CD4-positive, alpha-beta T cell (primary cell): ENCODE measurements at places on chromosomes 2 and 18. TPM values are rescaled to one million over a fixed set of nuclear protein-coding genes. Genes with fewer than 3 reads are reported as not detected.

GRCh38 chr2:227163998-227164762 is at the start of the genes COL4A3 and COL4A4:
TSS of gene COL4A3 (plus strand) at chr2:227164624. CDS start at chr2:227164727, 103 bp downstream.
TSS of gene COL4A4 (minus strand) at chr2:227164205. CDS start at chr2:227147483, 16,722 bp downstream.
- no peak for DNase-seq

GRCh38 chr2:113164215-113164929 is 9.4 kb upstream of the PSD4 start:
- no peak for DNase-seq

DNA sequence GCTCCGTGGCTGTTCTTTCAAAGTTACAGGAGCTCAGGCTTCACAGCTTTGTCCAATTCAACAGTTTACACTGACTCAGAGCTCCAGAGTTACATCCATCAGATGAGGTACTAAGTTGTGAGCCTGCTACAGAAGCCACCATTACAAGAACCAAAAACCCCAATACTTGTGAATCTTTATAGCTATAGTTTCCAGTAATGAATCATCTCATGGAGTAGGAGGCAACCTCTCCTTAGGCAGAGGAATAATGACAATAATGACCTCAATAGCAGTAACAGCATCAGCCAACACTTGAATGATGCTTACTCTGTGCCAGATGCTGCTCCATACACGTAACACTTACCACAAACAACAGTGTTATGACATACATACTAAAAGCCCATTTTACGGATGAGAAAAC is 3.6 kb downstream of the ZC3H8 start:
- DNase-seq = no peak

GRCh38 chr2:109423556-109424359 is 190.0 kb downstream of the SEPTIN10 start:
- no peak for DNase-seq

DNA sequence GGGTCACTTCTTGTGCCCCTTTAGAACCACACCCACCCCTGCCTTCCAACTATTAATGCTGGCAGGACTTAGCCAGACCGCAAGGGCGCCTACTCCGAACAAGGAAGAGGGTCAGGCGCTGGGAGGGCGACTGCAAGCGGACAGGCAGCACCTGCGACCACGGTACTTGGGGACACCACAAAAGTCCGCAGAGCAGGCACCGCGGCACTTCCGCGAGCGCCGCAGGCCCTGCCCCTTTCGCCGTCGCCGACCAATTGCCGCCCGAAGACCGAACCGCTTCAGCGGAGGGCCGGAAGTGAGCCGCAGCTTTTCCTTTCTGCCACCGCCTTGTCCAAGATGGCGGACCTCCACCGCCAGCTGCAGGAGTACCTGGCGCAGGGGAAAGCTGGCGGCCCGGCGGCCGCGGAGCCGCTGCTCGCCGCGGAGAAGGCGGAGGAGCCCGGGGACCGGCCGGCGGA is at the start of gene SFT2D3:
SFT2D3 (plus strand) TSS at position 305 of the 458 bp plus-strand sequence; CDS start at position 337, 32 bp downstream.
- peak; percentile 90 for DNase-seq

The KLHL14 gene
- total RNA-seq = not detected

DNA sequence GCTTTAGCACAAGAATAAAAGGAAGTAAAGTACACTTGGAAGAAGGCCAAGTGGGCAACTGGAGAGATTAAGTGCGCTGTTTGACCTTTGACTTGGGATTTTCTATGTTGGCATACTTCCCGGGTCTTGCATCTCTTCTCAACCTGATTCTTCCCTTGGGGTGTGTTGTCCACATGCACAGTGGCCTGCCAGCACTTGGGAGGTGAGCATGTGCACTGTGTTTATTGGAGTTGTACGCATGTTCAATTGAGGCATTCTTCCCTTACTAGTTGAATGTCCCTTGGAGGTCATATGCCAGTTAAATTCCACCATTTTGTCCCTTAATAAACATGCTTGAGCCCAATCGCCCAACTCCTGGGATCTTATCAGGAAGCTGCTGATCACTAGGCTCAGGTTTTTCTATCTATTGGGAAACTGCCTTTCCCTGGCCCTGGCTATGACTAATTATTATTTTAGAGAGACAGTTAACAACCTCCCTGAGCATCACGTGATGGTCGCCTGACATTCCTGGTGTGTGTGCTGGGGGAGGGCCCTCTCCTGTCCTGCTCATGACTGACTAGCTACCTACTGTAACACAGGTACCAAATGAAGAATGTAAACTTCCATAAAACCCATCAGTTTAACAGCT is 62.5 kb upstream of the RAPGEF4 start:
- no peak for DNase-seq

- DNase-seq = peak; percentile 85
These were observed 13.2 kb upstream of the SEH1L start for GRCh38 chr18:12934454-12935071.

GRCh38 chr2:120109186-120110061 is 96.5 kb downstream of the EPB41L5 start:
- no peak for DNase-seq

- no peak for DNase-seq
These were observed 61.2 kb downstream of the ARHGAP15 start for GRCh38 chr2:143190431-143190830.

- no peak for DNase-seq
These were observed 549.4 kb upstream of the HS6ST1 start for GRCh38 chr2:128867936-128868636.

DNA sequence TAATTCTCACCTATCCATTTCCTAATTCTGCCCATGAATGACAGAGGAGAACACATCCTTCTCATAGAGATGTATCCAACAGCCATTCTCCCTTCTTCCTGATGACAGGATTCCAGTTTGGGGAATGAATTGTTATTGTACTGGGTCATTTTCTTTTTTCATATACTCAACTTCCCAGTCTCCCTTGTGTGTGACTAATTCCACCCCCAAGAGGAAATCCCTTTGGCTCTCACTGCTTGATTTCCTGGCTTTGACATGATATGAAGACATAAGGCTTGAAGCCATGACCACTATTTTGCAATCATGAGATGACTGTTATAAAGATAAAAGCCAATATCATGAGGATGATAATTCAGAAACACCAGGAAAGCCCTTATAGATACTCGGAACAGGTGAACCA is 384.7 kb upstream of the ACVR2A start:
- DNase-seq = no peak

- DNase-seq = no peak
These were observed 47.2 kb downstream of the AGAP1 start for GRCh38 chr2:235541016-235541415.

GRCh38 chr2:164186591-164186990 is 434.7 kb downstream of the GRB14 start:
- DNase-seq = no peak

GRCh38 chr18:44696892-44697291 is 16.2 kb downstream of the SETBP1 start:
- no peak for DNase-seq

DNA sequence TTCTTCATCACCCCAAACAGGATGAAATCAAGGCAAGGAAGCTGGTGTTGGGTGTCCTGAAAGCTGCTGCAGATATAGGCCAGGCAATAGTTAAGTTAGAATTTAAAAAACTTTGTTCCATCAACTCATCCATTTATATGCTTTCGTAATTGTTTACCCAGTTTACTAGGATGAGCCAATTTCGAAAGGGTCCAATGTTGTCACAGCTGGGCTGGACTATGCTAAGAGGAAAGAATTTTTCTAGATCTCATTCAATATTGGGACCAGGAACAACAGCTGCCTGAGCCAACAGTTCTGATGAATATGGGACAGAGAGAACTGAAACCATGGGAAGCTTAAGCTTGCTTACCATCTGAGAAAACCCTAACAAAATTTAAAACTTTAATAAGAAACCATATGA is 21.6 kb upstream of the SP3 start:
- no peak for DNase-seq

DNA sequence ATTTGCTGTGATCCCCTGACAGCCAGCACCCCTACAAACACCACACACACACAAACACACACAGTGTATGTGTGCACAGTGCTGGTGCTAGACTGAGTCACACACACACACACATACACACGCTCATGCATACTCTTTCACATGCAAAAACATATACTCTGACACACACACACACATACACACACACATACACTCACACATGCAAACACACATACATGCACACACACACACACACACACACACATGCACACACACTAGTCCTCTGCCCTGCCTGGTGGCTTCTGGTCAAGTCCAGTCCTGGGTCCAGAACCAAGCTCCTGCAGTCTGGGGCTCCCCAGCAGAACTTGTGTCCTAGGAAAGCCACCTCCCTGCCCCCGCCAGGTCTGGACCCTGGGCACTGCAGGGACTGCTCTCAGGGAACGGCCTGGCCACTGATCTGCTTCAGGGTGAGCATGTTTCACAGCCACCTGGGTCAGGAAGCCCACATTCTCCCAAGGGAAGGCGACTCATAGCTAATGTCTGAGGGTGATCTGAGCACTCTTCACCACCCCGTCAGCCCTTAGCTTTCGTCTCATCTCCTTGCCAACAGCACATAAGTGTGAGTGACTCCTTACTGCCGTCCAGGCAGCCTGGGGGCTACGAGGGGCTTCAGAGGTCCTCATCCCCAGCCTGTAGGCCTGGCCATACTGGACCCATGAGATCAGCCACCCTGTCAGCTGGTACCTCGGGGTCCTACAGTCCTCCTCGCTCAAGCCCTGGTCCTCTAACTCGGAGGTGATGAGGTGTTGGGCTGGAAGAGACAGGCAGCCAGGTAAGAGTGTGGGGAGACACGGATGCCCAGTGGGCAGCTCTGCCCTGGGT is 88.1 kb downstream of the MCFD2 start:
- no peak for DNase-seq

The ASB18 gene
- not detected for total RNA-seq

DNA sequence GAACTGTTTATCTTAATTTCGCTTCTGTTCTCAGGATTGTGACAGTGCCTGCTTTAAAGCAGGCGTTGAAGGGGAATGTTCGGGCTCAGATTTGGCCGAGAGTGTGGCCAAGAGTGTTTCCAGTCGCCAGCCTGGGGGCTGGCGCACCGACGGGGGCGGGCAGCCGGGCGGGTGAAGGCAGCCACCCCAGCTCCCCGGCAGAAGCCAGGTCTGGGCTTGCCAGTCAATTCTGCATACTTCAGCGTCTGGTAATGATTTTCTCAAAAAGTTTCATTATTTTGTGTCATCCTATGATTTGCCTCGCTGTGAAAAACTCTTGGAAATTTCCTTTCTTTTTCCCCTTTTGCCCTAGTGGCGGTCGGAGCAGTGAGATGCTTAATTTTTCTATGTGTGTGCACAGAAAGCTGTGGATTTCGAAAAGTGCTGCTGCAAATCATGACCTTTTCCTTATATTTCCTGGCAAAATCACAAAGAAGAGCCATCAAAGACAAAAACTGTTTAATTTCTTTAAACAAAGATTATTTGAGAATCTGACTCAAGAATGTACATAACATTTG is 856 bp downstream of the FAM228A start:
- no peak for DNase-seq

- DNase-seq = no peak
These were observed 154.6 kb downstream of the ZNF516 start for GRCh38 chr18:76340410-76340809.

The SOCS6 gene
- 2.5 TPM for total RNA-seq

DNA sequence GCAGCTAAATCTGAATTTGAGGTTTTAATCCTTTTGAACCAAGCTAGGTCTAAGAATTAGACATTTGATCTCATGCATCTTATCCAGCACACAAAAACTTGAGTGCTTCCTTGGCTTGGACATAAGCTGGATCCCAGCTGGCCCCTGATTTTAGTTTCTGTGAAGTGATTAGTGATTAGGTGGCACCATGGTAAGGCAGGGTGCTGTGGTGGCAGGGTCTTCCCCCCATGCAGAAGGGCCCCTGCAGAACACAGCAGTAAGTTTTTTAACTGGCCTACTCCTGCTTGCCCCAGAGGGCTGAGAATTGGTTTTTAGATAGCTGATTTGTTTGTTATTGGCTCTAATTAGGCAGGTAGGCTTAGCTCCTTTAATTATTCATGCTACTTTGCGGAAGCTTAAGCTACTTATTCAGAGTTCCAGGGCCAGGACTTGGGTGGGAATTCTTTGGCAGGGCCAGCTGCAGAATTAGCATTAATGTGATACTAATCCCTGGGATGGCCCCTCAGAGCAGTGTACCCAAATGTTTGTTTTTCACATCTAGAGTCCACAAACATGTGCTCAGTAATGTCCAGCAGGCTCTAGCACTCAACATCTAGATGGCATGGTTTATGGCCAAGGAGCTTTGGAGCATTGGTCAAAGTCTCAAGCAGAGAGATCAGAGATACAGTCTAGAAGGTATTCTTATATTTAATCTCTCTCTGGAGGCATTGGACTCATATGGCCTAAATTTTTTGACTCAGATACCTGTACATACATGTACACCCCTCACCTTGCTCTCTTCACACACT is 99.6 kb downstream of the FMNL2 start:
- no peak for DNase-seq
